Ammon's horn (tissue), 1 donor: ENCODE measurements at places on chromosomes 16 and 17.
A peak's percentile ranks its signal among the peaks of the same experiment; 100 is the strongest.

DNA sequence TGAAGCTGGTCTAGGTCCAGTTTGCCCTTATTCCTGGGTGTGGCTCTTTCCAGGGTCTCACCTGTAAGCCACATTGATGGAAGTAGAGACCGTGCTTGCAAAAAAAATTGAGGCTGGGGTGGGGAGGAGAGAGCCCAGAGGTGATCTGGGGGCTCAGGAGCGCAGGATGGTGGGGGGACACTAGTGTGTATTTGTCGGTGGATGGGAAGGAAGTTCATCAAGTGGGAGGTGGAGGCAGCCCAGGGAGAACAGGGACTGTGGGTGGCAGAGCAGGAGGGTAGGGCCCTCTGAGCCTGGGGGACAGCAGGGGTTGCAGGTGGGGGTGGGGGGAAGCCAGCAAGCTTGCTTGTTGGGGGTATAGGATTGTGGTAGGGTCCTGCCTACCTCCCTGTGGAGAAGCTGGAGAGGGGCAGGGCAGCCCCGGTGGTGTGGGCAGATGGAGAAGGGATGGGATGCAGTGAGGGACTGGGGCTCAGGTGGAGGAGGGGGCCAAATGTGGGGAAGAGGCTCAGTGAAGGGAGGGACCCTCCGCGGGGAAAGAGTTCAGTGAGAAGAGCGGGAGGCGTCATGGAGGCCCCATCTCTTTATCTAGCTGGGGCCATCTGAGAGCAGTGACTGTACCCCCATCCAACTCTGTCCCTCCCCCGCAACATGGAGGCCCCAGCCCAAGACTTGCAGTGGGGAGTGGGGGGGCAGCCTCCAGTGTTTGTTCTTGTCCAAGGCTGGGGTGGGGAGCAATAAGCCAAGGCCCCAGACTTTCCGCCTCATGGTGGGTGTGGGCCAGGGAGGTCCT is 17.2 kb upstream of the TMEM92 start:
- no peak for DNase-seq

DNA sequence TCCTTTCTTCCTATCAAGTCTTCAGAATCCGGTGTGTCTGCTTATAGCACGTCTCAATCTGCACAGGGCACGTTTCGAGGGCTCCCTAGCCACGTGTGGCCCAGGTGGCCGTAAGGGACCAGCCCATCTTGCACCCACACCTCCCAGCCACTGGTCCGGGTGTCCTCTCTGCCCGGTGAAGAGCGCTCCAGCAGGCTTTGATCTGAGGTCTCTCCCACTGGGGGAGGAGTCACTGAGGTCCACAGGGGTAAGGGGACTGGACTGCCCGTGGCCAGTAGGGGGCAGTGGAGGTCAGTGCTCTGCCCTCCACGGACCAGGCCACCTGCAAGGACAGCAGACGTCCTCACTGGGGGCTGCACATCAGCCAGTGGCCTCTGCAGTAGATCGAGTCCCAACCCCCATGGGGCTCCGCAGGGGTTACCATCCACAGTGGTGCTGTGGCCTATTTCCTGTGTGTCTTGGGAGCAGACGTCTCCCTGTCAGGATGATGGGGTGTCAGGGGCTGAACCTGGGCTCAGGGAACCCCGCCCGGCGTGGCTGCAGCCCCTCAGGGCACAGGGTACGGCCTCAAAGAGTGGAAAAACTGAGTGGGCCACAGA is 204.1 kb upstream of the CIBAR2 start:
- peak; percentile 86 for DNase-seq

GRCh38 chr16:66261826-66262225 is 104.7 kb upstream of the CDH5 start:
- DNase-seq: no peak

DNA sequence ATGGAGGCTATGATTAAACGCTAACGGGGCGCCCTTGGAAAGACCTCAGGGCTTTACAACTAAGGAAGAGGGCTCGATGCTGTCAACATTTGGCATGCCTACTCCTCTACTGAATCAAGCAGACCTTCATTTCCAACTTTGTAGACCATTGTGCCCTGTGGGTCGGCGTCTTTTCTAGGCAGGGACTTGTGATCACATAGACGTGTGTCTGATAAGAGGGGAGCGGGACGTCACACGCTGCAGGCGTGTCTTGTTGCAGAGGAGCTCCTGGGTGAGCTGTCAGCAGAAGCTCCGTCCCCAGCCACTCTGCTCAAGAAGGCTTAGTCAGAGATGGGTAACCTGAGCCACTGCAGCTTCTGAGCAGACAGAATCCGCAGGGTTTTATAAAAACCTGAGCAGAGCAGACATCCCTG is 2.8 kb downstream of the MAPK8IP3 start:
- peak; percentile 45 for DNase-seq

- DNase-seq: no peak
Measured at GRCh38 chr17:71063127-71063526, 893.8 kb downstream of the KCNJ2 start.

DNA sequence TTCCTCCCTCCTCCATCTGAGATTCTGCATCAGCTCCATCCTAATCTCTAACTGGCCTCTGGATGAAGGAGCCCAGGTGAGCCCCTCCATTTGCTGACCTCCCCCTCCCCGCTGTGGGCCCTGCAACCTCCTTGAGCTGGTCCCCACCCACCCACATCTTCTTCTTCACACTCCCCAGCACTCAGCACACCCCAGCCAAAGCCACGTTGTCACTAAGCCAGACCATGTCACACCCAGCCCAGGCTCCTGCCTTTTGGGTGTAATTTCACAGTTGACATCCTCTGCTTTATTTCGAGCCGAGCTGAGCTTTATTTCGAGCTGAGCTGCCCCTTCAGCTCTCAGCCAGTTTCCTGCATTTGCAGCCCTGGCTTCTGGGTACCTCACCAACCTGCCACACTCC is 282.7 kb upstream of the TNRC6C start:
- no peak for DNase-seq

GRCh38 chr16:13095061-13095460 is 193.7 kb downstream of the SHISA9 start:
- no peak for DNase-seq

- peak; percentile 15 for DNase-seq
Measured at GRCh38 chr16:10383626-10384025, 2.2 kb upstream of the ATF7IP2 start.
